Suppressor macrophage treated with lipopolysaccharide for 1 hour (primary cell): ENCODE measurements at places on chromosomes 11 and 22.
A peak's percentile ranks its signal among the peaks of the same experiment; 100 is the strongest.

DNA sequence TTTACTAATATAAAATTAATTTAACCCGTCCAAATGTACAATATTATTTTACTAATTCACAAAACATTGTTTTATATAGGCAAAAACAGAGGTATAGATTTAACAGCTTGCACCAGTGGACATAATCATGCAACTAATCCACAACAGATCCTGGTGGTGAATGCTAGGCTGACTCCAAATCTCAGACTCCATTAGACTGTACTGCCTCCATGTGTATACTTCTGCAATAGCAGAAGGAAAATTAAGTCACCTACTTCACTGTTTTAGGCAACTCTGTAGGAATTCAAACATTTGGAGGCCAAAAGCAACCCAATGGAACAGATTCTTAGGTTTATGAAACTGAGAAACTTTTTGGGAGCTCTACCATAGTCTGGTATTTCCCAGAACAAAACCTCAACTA, 30.0 kb upstream of the RAB39A start:
- peak; percentile 63 for DNase-seq

DNA sequence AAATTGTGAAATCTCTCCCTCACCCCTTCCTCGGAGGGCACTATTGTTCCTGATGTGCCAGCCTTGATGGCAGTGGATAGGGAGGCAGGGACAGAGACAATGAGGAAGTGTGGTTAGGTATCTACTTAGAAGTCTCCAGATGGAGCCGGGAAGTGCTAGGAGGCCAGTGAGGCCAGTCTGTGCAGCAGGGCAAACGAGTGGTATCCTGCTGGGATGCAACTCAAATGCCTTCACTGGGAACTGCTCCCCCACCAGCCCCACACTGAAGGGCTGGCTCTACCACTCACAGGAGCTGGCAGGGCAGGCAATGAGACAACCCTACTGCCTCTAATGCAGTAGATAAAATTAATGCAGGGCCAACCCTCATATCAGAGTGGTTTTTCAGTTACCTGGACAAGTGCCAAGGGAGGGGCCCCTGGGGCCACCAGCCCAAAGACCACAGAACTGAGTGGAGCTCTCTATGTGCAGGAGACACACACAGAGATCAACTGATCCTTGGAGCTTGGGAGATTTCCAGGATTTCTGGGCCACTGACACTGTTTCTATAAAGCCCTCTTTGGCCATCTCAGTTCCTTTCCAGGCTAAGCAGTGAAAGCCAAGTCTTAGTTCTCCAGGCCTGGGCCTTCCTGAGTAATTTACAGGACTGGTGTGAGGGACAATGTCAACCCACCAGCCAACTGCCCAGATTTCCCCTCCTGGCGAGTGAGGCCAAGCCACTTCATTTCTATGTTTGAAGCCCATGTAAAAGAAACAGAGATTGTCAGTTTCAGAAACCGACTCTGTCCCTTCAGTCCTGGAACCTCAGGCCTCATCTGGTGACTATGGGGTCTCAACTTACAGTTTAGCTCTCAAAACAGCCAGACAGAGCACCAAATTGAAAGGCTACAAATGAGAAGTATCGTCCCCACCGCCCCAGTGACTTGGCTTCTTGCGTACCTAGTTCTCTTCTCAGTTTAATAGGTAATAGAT, 4.1 kb downstream of the MIF start:
- DNase-seq, result no peak

GRCh38 chr22:29203488-29204454, 1.9 kb upstream of the EMID1 start:
- DNase-seq, result no peak

DNA sequence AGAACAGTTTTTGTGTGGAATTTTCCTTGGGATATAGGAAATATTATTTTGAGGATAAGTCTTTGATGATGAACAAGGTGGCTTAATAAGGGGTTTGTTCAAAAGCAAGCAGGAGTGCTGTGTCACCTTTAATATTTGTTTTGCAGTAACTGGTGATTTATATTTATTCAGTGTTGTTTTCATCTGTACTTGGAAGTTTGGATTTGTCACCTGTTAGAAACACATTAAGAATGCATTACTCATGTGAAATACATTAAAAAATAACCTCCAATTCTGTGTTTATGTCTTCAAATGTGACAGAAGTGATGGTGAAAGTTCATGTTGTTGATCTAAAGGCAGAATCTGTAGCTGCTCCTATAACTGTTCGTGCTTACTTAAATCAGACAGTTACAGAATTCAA, 70.5 kb downstream of the DKK3 start:
- DNase-seq, result no peak

GRCh38 chr11:134460881-134461280, 48.8 kb upstream of the B3GAT1 start:
- no peak for DNase-seq

DNA sequence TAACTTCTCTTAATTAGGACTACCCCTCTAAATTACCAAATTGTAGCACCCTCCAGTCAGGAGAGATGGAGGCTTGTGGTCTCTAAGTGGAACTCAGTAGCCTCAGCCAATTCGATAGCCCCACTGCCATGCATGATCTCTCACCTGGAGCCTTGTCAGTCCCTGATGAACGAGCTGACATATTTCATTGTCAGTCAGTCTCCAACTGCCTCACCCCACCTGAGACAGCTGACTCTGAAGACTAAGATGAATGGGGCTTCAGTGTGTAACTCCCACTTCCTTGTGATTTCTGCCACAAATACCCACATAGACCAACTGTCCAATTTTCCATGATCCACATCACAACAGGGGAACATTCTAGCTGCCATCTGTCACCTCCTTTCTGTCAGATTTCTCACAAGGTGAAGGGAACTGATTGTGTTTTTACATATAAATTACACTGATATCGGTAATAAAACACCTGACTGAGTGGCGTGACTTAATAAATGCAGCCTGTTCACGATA, 206.5 kb downstream of the FAM181B start:
- no peak for DNase-seq

- peak; percentile 17 for DNase-seq
These were observed 59.7 kb downstream of the LRP5 start for GRCh38 chr11:68372114-68372513.

DNA sequence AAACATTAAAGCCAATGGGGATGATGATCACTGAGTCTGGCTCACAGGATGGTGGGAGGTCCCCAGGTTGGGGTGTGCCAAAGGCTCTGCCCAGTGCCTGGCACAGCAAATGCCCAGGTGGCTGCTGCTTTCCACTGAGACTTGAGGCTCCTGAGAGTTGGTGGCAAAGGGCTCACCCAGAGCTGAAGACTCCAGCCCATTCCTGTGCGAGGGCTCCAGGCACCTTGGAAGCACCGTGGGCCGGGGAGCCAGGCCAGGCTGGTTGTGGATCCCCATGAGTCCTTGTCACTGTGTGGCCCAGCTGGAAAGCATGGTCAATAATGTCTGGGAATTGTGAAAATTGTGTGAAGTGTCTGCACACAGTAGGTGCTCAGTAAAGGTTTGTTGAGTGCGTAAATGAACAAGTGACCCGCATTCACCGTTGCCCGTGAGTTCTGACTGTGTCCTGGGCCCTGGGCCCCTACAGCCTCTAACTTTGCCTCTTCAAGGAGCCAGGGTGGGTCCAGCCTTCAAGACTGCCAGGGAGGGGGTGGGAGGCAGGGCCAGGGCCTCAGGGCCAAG, 2.8 kb upstream of the UNC93B1 start:
- no peak for DNase-seq

DNA sequence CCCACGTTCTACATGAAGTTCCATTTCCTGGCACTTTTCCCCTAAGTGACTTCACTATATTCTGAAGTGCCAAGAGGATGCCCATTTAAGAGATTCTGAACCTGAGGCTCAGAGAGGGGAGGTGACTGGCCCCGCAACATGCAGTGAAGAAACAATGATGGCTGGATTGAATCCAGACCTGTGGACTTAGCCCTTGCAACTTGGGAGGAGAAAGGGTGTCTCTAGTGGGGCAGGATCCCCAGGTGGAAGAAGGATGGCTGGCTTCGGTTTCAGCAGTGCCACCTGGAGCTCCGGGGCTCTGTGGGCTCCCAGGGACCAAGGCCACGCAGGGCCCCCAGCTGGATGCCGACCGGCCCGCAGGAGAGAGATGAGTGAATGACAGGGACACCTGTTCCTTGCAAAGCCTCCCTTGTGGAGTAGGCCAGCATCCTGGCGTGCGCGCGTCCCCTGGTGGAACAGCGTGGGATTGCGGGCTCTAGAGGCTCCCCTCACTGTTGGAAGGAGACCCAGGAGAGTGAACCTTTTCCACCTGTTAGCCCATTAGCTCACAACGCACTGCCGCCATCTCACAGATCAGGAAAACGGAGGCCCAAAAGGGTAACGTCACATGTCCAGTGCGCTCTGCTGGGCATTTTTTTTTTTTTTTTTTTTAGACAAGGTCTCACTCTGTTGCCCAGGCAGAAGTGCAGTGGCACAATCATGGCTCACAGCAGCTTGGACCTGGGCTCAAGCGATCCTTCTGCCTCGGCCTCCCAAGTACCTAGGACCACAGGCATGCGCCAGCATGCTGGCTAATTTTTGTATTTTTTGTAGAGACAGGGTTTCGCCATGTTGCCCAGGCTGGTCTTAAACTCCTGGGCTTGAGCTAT, 104.7 kb downstream of the KIAA1671 start:
- DNase-seq, result no peak

DNA sequence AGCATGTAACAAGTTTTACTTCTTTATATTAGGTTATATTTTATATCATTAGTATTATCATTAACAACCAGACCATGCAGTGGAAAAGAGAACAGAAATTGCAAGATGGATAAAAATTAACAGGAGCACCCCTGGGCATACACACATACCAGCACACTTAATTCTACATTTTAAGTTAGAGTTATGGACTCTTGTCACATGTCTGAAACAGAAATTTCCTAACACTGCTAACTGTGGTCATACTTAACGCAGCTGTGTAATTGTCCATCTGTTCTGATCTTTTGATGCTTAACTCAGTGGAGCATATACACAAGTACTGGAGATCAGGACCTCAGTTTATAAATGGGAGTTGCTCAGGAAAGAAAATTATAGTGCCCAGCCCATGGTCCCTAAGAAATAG, 358 bp downstream of the OR52H1 start:
- no peak for DNase-seq

DNA sequence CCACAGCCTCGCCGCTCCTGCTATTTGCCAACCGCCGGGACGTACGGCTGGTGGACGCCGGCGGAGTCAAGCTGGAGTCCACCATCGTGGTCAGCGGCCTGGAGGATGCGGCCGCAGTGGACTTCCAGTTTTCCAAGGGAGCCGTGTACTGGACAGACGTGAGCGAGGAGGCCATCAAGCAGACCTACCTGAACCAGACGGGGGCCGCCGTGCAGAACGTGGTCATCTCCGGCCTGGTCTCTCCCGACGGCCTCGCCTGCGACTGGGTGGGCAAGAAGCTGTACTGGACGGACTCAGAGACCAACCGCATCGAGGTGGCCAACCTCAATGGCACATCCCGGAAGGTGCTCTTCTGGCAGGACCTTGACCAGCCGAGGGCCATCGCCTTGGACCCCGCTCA, 35.5 kb downstream of the LRP5 start:
- DNase-seq, result no peak

DNA sequence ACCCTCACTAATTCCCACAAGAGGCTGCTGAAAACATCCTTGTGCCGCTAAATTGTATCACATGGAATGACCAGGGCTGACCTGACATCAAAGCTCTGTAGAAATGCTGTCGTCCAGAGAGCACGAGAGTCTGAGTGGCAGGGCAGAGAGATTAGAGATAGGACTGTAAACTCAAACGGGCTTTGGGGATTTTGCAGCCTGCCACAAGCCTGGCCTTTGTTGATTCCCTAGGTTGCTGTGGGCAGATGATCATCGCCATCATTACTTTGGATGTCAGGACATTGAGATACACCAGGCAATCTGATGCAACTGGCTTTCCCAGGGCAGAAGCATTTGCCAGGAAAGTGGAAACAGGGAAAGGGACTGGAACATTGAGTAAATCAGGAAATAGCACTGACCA, 131.6 kb downstream of the ETS1 start:
- DNase-seq, result no peak

GRCh38 chr22:39915295-39915726, 14.4 kb downstream of the GRAP2 start:
- DNase-seq, result no peak

GRCh38 chr11:36308577-36308976, 12.5 kb downstream of the PRR5L start:
- DNase-seq, result no peak

DNA sequence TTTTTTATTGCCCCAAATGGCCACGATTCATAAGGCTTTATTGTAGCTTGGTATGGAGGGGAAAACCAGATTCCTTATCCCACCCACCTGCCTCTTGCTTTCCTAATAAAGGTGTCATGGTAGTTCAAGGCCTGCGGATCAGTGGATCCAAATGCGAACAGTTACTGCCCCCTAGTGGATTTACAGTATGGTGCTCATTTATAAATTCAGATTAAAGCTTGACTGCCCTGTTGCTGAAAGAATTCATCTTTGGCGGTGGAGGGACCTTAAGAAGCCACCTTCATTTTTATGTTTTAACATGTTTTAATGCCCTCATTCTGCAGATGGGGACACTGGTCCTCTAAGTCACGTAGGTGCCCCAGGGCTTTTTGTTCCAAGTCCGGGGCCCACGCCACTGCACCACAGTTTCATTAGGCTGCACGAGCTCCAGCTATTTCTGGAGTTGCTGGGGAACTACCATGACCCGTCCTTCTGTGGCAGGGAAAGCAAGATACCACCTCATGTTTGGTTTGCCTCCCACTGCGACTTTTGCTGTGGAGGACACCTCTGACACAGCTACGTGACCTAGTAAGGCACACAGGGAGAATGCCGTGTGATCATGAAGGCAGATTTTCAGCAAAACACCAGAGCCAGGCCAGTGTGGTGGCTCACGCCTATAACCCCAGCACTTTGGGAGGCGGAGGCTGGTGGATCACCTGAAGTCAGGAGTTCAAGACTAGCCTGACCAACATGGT, 15.6 kb upstream of the INCENP start:
- DNase-seq, result peak; percentile 88
